ENCODE measurements at places on chromosomes 13 and 19.

DNA sequence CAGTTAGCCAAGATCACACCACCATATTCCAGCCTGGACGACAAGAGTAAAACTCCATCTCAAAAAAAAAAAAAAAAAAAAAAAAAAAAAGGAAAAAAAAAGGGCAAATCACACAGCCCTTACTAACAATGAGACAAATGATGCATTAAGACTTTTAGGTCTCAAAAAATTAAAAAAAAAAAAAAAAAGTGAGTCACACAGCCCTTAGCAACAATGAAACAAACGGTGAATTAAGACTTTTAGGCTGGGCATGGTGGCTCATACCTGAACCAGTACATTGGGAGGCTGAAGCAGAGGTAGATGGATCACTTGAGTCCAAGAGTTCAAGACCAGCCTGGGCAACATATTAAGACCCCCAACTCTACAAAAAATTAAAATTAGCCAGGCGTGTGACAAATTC, 32.4 kb upstream of the EIF3G start:
- DNase-seq: no peak

- no peak for DNase-seq
These were observed 12.4 kb upstream of the PDCD2L start for GRCh38 chr19:34391813-34392212.

DNA sequence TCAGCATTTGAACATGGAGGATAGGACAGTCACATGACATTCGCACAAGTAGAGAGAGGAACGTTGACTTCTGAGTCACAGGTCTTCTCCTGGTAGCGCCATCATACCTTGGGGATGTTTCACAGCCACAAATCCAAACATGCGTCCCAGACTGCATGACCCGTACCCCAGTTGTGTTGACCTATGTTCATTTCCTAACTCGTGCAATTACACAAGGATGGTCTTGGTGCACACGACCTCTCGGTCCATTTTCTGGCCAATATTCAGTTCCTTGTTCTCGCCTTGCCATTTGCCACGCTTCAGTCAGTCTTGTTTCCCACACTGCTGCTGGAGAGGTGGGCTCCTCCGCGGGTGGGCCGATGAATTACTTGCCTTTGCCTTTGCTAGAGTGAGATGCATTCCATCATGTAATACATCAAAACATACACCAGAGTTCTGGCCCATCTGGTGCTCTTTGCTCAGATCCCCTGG, 87.3 kb downstream of the COL4A2 start:
- no peak for DNase-seq

DNA sequence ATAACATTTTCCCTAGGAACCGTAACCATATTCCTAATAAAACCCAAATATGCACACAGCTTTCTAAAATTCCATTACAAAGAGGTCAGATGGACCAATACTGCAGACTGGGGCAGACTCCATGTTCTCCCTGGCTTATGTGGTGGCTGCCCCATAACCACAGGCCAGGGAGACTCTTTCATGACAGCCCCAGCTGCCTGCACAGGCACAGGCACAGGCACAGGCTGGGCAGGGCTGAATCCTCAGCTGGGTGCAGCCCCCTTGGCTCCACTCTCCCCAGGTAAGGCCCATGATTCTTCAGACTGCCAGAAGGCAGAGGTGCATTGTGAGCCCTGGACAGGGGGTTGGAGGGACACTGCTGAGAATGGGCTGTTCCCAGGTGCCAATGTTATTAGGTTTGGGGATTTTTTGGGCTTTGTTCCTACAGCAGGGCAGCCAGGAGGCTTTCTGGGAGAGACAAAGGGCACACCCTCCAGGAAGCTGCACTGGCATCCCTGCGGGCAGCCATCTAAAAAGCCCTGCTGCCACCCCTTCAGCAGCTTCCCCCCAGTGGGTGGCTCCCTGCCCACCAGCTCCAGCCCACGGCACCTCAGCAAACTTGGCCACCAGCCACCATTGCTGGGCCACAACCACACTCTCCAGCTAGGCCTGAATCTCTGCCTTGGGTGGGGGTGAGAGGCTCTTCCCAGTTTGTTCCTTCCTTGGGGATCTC, 20.0 kb downstream of the DOCK9 start:
- DNase-seq: no peak

DNA sequence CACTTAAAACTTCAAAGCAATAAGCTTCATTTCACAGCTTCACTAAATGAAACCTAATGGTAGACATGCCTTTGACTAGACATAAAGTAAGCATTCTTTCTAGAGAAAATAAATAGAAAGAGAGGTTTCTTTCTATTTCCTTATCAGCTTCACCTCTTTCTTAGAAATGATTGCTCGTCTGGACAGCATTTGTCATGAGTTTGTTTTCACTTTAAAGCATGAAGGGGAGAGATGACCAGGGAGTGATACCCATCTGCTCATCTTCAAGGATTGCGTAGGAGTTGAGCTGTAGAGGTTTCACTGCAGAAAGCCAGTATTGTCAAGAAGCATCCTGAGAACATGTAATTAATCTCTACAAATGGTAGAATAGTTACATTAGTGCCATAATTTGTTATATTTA, 61.3 kb downstream of the COL4A2 start:
- no peak for DNase-seq

DNA sequence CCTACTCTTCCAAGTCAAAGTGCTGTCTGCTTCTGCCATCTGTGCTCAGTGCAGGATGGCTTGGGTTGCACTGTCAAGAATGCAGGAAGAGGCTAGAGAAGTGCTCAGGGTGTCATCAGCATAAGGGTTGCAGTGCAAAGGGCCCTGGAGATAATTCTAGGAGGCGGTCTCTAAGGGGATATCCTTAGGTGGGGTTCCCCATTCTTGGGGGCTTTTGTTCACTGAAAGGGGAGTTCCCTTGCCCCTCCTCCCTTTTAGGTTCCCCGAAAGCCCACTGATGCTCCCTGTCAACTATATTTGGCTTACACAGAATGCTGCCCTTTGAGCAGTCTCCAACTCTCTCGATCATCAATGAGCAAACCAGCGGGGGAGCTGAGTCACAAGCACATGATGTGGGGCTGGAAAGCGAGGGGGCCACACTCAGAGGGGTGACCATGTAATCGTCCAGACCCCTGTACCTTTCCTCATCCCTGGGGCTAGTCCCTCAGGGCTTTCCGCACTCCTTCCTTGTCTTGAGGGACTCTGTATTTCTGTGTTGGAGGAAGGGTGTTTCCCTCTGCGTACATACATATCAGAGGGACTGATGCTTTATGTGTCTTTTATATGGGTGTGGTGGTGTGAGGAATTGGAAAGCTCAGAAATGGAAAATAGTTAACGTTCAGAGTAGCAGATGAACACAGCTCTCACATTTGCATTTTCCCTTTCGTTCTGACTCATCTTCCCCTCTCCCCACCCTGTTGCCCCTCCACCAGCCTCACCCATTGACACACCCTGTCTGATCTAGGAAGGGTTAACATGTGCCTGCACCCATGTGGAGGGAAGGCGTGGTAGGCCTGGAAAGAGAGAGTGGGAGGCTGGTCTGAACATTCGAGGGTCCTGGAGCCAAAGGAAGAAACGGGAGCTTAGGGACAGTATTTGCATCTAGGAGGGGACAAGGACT, 6.7 kb downstream of the ZBTB32 start:
- DNase-seq: no peak

All from Right ventricle myocardium inferior (tissue), 1 donor.